ENCODE measurements at places on chromosomes 12 and 14.

GRCh38 chr12:78229591-78230101 lies 399.0 kb downstream of the NAV3 start:
- peak; percentile 19 for DNase-seq

DNA sequence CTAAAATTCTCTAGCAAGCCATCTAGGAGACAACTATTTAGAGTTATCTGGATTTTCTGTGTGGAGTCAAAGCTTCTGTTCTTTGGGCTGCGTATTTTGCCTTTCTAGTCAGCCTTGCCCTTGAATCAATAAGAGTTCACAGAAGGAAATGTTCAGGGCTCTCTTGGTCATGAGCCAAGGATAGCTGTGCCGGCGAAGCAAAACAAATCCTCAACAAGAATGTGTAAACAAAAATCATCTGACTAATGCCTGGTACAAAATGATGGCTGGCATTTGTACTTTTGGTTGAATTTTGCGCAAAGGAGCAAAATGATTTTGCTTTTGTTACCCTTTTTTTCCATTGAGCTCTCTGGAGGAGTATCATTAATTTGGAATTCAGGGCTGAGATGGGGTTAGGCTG lies 171.1 kb downstream of the DACT1 start:
- peak; percentile 9 for DNase-seq

GRCh38 chr12:76206677-76207072 lies 122.2 kb upstream of the NAP1L1 start:
- DNase-seq, result no peak

GRCh38 chr14:39395555-39396254 lies 36.5 kb downstream of the FBXO33 start:
- DNase-seq, result no peak

DNA sequence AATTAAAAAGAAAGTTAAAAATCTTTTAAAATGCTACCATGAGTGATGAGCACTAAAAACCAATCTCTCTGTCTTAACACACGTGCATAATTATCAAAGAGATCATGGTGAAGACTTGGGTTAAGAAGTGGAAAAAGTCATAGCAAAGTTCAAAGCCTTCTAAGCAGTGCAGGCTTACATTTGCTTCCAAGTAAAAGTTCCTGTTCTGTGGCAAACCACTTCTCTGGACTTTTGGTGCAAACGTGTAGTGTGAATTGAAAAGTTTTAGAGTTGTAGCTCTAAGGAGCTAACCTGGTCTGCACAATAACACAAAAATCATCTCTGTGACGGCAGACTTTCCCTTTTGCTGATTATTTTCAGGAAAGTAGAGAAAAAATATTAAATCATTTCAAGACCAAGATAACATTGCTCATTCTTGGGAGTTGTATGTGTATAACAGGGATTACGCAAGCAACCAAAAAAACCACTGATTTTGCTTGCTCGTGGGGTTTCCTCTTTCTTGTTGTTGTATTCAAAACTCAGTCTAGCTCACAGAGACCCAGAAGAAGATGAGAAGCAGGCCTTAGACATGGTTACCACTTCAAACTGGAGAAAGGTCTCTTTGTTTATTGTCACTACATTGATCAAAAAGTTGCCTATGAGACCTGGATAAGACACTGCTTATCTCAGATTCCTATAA lies 2.3 kb upstream of the GLIPR1 start:
- DNase-seq, result no peak

DNA sequence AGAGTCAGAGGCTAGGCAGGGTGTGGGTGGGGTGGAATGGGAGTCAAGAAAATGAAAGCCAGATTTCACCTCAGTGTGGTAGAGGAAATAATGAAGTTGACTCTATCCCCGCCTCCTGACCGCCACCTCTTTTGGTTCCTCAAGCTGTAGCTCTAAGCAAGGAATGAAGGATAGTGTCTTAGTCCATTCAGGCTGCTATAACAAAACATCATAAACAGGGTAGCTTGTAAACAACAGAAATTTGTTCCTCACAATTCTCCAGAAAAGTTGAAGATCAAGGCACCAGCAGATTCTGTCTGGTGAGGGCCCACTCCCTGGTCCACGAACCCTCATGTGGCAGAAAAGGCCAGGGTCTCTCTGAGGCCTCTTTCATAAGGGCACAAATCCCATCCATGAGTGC lies 109.1 kb upstream of the AMN1 start:
- no peak for DNase-seq

- peak; percentile 62 for DNase-seq
Observed at GRCh38 chr14:90382491-90383125, 14.2 kb upstream of the CALM1 start.

DNA sequence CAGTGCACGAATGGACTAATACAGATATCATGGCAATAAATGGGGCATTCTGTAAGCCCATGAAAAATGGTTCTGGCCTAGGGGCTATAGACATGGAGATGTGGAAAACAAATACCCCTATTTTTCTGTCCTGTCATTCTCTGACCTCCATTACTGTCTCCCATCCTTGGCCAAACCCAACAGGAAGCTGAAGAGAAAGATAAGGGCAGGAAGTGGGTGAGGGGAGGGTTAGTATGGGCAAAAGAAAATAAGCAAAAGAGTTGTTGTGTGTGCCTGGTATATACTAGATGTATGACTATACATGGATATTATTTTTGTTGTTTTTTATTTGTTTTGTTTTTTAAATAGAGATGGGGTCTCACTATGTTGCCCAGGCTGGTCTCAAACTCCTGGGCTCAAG lies 339.3 kb downstream of the PCNX1 start:
- no peak for DNase-seq

GRCh38 chr12:131618303-131618658 lies 92.6 kb upstream of the SFSWAP start:
- DNase-seq, result no peak

GRCh38 chr14:50242566-50243310 lies 11.4 kb upstream of the SOS2 start:
- DNase-seq, result no peak

GRCh38 chr12:124679533-124680371 lies 112.3 kb upstream of the NCOR2 start:
- no peak for DNase-seq

GRCh38 chr12:6635375-6635855 lies 344 bp downstream of the LPAR5 start:
- no peak for DNase-seq

DNA sequence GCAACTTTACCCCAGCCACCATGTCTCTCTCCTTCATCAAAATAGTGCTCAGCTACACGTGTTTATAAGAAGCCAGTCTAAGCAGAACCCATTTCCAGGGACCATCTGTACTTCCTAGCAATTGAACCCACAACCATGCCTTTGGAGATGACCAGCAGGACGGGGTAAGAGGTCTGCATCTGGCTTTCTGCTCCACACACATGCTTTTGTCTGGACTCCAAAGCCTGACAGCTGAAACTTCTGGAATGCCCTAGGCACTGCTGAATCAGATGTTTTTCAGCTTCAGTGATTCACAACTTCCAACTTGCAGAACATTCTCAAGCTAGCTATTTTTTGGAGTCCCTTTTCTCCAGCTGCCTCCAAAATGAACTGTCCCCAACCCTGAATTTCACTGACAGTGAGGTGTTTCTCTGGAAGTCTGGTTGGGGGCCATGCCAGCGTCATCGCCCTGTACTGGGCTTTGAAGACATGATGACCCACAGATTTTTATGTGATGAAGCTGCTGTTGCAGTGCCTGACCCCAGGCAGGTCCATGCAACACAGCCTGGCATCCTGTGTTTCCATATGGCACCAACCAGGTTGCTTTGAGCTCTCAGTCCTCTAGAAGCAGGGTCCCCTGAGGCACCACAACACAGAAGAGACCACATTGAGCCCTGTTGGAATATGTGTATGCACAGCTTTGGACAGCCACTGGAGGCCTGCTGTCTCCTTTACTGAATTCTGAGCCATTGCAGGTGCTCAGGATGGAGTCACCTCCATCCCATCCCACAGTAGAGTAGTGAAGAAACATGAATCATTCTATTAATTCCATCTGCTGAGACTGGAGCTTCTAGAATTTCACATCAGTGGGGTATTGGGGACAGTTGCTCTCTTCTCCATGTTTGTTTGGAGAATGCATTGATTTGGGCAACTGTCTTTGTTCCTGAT lies 80.2 kb downstream of the NUAK1 start:
- no peak for DNase-seq

GRCh38 chr14:93682459-93682858 lies 105.8 kb downstream of the PRIMA1 start:
- DNase-seq, result no peak

- DNase-seq, result no peak
Observed at GRCh38 chr14:91893007-91893406, 25.7 kb upstream of the TC2N start.

DNA sequence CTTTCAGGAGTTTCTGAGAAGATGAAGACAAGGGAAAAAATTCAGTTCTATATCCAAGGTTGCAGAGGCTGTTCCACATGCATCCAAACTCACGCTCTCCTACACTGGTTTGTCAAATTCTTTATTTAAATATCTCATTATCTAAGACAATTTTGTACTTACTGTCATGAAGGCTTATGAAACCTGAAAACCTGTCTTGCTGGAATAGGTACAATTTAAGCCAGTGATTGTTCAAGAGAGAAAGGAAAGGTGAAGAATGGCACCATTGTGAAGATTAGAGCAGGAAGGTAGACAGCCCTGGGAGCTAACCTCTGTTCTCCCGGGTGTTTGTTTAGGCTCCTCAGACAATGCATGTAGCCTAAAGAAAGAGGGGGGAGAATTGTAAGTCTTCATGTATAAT lies 315.1 kb upstream of the PRKD1 start:
- no peak for DNase-seq

- no peak for DNase-seq
Observed at GRCh38 chr14:25753130-25753529, 703.2 kb upstream of the STXBP6 start.

DNA sequence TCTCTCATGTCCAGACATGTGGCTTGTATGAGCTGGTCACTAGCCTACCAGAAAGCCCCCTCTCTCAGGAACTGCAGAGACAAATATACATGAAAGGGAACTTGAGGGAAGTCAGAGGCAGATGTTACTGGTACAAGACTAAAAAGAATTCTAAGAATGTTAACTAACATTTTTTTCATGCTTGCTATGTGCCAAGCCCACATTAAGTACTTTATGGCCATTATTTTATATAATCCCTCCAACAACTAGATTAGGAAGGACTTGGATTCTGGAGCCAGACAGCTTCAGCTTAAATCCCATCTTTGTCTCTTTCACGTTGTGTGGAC lies 24.6 kb downstream of the TTC9 start:
- no peak for DNase-seq

DNA sequence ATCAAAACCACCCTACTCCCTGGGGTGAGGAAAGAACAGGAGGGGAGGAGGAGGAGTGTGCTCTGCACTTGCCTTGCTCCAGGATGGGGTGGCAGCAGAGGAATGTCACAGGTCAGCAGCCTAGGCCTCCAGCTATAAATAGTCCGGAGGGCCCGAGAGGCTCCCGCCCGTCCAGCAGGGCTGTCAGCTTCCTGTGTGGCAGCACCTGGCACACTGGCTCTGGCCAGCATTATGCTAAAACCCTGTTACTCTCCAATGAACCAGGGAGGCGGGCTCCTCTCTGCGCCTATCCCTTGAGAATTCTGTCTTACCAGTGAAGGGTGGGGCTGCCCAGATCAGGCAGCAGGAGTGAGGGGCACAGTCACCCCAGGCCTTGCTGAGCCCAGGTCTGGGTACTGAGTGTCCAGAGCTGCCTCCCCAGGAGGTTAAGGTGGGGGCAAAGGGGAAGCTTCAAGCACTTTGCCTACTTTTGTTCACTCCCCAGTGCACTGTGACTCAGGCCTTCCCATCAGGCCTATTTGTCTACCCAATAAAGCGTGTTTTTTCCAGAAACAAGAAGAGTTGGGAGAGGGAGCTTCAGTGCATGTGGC lies 1.2 kb upstream of the COX14 start:
- DNase-seq, result peak; percentile 35

DNA sequence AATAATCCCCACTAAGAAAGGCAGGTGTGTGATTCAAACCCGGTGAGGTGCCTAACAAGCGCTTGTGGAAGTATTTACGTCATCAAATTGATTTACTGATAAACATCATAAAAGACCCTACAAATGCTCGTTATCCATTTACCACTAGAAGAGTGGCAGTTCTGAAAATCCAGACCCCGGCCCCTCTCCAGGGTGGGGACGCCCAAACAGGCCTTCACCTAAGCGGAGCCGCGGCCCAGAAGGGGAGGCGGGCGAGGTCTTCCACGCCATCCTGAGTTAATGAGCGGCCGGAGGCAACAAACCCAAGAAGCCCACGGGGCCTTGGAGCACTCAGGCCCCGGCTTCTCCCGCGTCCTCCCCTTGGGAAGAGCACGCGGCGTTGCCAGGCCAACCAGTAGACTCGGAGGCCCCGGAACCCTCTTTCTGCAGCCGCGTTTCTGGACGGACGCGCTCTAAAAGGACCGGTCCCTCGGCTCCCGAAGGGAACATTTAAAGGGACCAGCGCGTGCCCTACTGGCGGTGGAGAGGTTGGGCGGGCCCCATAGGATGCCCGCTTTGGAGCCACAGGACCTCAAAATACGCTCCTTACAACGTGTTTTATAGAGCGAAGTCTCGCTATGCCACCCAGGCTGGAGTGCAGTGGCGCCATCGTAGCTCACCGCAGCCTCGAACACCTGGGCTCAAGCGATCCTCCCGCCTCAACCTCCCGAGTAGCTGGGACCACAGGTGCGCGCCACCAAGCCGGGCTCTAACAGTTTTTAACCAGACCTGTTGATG lies 3.5 kb downstream of the PTPN21 start:
- peak; percentile 76 for DNase-seq

DNA sequence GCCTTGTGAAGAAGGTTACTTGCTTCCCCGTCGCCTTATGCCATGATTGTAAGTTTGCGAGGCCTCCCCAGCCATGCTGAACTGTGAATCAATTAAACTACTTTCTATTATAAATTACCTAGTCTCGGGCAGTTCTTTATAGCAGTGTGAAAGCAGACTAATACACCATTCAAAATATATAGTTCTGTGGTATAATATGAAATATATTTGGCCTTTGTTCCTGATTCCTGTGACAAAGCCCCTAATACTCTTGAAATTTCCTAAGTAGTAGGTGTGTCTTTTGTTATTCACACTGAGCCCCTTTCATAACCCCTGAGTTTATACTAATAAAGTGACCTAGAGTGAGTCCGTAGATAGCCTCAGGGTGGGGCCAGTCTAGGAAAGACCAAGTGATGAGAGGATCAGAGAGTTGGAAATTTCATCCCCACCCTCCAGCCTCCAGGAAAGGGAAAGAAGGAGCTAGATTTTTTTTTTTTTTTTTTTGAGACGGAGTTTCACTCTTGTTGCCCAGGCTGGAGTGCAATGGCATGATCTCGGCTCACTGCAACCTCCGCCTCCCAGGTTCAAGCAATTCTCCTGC lies 19.4 kb upstream of the STRN3 start:
- no peak for DNase-seq

DNA sequence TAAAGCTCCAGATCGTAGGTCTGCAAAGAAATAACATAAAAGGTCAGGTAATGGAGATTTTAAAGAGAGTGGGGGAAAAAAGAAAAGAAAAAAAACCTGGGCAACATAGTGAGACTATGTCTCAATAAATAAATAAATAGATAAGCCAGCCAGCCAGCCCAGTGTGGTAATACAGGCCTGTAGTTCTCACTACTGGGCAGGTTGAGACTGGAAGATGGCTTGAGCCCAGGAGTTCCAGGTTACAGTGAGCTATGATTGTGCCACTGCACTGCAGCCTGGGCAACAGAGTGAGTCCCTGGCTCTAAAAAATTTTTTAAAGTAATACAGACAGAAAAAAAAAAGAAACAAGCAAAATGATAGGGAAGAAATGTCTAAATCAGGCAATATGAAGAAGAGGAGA lies 43.2 kb upstream of the BBS10 start:
- DNase-seq, result no peak

GRCh38 chr14:97851428-97851995 lies 1054.3 kb downstream of the VRK1 start:
- DNase-seq, result no peak

Measured in kidney capillary endothelial cell (primary cell).